Naive thymus-derived CD4-positive, alpha-beta T cell (primary cell): ENCODE measurements at places on chromosomes 3 and 15.

DNA sequence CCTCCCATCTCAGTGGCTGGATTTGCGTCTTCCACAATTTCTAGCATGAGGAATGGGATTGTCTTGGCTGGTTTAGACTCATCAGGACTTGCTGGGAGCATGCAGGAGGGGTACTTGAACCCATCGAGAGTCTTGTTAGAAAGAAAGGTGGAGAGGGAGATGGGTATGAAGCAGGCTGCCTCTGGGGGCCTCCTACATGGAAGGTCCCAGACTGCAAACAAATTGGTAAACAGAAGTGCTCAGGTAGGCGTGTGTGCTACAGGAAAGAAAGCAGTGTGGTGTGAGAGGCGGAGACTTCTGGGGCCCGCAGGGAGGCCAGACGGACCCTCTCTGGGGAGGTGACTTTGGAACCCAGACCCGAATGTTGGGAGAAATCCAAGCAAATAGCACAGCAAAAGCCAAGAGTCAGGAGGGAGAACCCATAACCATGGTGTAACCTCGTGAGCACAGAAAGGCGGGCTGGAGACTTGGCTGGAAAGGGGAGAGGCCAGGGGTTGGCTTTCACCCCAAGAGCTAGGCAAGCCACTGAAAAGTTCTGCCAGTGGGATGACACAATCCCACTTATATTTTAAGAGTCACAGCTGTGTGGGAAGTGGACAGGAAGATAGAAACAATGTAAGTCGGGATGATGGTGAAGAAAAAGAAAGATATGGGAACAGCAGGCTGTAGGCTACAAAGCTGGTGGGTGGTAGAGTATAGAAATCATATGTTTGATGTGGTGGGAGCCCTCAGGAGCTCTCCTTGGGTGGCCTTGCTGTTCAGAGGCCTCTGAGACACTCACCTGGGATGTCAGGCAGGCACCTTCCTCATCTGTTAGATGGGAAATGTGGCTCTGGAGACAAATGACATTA lies 130.1 kb upstream of the PRR20G start:
- H3K27ac ChIP-seq, result no peak overlapping the region
- no peaks in the 10 kb centered on the region for H3K4me1 ChIP-seq
- no peaks in the 10 kb centered on the region for H3K27me3 ChIP-seq
- H3K36me3 ChIP-seq, result no peaks in the 10 kb centered on the region
- no peak overlapping the region for H3K4me3 ChIP-seq
- DNase-seq, result no peak

GRCh38 chr3:2940062-2940461 lies 170.1 kb downstream of the IL5RA start:
- H3K4me3 ChIP-seq, result no peak overlapping the region
- no peak overlapping the region for H3K27ac ChIP-seq
- H3K4me1 ChIP-seq, result no peaks in the 10 kb centered on the region
- no peaks in the 10 kb centered on the region for H3K27me3 ChIP-seq
- no peaks in the 10 kb centered on the region for H3K36me3 ChIP-seq
- no peak for DNase-seq

DNA sequence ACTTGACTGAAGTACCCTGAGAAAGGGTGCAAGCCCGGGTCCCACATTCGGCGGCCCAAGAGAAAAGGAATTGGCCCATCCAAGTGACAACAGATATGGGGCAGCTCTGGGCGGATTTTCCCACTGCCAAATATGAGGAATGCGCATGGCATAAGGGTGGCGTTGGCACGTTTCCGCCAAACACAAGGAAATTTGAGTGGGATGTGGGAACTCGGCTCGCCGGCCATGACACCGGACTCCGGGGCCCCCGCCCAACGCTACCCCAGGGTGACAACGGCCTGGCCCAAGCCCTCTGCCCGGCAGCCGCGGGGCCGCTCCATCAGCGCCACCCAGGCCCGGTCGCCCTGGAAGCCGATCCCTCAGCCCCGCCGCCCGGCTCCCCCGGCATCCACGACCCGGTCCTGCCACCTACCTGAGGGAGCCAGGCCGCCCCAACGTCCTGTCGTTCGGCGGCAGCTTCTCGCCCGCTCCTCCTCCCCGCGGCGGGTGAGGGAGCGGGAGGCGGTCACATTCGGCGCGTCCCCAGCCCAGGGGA lies 449 bp downstream of the RAF1 start:
- no peaks in the 10 kb centered on the region for H3K36me3 ChIP-seq
- no peaks in the 10 kb centered on the region for H3K27me3 ChIP-seq

DNA sequence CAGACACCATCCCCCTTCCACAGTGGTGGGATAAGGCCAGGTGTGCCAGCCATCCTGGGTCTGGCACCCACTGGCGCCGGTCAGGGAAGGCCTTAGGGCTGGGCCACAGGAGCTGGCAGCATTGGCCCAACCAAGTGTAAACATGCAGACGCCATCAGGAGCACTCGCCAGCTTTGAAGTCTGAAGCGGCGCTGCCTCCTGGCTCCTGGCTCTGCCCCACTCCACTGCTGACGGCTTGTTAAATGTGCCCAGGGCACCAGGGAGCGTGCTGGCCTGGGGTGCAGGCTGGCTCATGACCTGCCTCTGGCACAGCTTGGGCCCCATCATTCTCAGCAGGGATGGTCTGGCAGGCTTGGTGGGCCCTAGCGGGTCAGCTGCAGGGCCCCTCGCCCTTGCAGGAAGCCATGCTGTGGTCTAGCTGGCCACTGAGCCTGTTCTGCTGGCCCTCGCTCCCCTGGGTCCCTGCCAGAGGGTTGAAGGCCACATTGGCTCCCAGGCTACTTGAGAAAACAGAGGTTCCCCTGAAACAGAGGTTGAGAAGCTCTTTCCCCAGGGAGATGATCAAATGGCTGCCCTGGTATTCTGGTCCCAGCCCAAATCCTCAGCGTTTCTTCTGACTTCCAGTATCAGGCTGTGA lies 116.6 kb downstream of the DNAJB8 start:
- H3K27me3 ChIP-seq, result no peaks in the 10 kb centered on the region
- H3K4me3 ChIP-seq, result no peak overlapping the region
- H3K36me3 ChIP-seq, result no peaks in the 10 kb centered on the region
- H3K4me1 ChIP-seq, result no peaks in the 10 kb centered on the region
